ENCODE measurements at places on chromosomes 1 and 21.

DNA sequence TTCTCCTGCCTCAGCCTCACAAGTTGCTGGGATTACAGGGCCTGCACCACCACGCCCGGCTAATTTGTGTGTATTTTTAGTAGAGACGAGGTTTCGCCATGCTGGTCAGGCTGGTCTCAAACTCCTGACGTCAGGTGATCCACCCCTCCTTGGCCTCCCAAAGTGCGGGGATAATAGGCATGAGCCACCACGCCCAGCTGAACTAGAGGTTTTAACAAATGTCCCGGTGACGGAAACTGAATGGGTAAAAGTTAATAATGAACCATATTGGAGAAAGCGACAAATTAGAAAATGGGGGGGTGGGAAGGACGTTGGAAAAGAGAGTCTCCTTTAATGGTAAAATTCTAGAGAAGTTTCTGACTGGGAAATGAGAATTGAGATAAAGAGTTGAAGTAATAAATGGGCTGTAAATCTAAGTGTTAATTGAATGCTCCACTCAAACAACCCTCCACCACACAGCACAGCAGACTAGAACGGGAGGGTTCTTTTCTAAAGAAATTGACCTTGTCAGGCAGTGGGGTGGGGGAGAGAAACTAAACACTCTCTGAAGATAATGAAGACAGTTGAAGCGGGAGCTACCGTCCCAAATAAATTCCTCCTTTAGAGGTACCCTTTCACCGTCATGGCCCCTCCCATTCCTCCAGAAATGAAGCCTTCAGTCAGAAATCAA, 46.9 kb upstream of the PUM1 start:
- no peak for DNase-seq

DNA sequence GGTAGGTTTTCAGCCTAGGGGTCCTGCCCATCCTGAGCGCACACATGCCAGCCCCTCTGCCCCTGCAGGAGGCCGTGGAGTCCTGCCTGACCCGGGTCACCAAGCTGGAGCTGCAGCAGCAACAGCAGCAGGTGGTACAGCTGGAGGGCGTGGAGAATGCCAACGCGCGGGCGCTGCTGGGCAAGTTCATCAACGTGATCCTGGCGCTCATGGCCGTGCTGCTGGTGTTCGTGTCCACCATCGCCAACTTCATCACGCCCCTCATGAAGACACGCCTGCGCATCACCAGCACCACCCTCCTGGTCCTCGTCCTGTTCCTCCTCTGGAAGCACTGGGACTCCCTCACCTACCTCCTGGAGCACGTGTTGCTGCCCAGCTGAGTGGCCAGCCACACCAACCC, 44.0 kb downstream of the TMCC2 start:
- DNase-seq = no peak

DNA sequence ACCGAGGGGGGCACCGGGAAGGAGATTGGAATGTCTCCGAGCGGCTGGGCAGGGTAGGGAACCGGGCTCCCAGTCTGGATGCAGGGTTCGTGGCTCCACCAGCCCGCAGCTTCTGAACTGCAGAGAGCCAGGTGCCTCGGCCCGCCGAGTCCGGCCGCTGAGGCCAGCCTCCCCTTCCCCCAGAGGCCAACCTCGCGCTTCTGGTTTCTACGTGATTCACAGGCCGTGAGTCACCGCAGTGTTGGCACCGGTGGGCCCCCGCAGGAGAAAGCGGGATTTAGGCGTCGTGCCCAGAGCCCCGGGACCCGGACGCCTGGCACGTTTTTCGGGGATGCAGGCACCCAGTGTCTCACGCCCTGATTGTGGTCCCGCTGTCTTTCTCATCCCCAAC, 458 bp downstream of the CRABP2 start:
- DNase-seq = no peak

DNA sequence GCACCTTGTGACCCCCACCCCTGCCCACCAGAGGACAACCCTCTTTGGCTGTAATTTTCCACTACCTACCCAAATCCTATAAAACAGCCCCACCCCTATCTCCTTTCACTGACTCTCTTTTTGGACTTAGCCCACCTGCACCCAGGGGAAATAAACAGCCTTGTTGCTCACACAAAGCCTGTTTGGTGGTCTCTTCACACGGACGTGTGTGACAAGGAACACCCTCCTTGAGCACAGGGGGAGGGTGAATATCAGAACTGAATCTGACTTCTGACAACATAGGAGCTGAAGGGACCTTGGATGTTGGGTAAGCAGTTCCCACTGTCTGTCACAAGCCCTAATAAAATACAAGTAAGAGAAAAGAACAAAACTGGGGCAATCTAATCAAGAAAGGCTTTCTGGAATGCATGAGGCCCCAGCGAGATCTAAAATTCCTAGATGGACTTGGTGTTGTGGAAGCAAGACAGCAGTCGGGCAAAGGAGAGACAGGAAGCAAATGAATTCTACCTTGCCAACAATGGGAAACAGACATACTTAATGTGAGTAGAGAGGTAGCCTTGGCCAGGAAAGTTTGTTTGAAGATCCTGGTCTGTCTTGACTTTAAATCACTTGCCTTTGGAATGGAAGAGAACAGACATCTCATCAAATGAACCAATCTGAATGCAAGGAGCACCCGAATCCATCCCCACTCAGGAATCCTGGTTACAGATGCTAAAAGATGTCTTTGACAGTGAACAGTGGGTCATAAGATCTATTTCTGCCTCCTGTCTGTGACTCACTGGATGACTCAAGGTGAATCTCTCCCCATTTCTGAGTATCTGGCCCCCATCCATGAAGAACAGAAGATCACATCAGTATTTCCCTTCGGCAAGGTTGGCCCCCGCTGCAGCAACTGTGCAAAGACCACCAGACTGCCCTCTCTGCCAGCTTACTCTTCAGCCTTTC, 53.3 kb downstream of the OLFML3 start:
- DNase-seq = no peak

DNA sequence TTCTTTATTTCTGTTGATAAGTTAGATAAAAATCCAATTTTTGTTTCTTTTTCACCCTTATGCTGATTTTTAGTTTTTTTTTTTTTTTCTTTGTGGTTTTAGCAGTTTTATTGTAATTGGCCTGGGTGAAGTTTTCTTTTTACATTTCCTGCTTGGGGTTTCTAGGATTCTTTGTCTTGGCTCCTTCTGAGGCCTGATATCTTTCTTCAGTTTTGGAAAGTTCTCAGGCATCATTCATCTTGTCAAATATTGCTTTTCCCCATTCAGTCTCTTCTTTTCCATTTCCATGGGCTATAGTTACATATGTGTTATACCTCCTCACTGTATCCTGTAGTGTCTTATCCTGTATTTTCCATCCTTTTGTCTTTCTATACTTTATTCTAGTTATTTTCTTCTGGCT, 28.5 kb downstream of the ST6GALNAC3 start:
- DNase-seq = no peak

DNA sequence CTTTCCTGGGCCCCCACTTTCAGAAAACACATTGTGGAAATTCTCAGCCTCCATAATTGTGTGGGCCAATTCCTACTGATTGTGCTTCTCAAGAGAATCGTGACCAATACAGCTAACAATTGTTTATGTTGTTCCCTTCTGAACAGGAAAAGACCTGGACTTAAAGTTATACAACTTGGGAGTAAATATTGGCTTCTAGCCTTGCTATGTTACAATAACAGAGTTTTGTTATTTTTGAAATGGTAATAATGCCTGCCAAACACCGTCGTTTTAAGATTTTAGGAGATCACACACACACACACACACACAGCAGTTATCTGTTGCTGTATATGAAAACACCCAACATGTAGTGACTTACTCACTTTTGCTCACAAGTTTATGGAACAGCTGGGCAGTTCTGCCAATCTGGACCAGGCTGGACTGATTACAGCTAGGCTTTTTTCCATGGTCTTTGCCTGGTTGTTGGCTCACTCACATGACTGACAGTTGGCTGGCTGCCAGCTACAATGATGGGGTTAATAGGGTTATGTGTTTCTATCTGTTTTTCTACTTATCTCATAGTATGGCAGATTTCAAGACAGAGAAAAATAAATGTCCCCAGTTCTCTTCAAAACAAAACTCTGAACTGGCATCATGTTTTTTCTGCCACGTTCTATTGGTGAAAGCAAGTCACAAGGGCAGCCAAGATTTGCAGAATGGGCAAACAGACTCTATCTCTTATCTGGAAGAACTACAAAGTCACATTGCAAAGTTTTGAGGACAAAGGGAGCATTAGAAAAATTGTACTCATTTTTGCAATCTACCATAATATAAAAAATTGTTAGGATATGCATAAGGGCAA, 447.5 kb downstream of the NEGR1 start:
- DNase-seq = no peak

- no peak for DNase-seq
Observed at GRCh38 chr1:230636575-230637148, 5.6 kb upstream of the COG2 start.

DNA sequence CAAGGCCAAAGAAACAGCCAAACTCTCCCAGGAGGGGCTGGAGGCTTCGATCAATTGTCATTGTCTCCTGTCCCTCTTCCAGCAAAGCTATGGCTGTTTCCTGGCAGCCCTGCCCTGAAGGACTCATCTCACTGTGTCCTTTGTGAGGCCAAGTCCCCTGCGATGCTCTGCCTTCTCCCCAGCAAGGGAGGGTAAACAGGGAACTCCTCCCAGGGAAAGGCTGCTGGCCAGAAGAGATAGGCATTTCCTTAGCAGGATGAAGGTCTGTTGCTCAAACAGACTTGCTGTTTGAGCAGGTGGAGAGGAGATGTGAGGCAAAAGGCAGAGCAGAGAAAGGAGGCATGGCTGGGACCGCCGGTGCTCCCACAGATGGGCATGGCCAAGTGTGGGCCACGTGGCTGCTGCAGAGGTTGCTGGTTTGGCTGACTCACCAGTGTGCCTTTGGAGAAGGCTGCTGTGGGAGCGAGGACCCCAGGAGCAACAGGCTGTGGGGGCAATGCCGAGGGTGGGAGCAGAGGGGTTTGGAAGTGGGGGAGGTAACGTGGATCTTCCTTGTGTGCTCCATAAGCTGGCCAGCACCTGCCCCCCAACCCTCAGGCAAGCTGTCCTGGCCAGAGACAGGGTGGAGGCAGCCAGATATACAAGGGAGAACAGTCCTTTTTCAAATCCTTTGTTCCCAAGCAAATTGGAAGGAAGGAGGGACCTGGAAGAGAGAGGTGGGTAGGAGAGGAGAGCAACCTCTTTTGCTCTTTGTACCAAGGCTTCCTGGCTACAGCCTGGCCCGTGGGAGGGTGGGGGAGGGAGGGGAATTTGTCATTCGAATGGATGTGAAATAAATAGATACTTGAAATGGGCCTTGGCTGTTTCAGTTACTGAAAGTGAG, 449.8 kb downstream of the SIPA1L2 start:
- DNase-seq = no peak

DNA sequence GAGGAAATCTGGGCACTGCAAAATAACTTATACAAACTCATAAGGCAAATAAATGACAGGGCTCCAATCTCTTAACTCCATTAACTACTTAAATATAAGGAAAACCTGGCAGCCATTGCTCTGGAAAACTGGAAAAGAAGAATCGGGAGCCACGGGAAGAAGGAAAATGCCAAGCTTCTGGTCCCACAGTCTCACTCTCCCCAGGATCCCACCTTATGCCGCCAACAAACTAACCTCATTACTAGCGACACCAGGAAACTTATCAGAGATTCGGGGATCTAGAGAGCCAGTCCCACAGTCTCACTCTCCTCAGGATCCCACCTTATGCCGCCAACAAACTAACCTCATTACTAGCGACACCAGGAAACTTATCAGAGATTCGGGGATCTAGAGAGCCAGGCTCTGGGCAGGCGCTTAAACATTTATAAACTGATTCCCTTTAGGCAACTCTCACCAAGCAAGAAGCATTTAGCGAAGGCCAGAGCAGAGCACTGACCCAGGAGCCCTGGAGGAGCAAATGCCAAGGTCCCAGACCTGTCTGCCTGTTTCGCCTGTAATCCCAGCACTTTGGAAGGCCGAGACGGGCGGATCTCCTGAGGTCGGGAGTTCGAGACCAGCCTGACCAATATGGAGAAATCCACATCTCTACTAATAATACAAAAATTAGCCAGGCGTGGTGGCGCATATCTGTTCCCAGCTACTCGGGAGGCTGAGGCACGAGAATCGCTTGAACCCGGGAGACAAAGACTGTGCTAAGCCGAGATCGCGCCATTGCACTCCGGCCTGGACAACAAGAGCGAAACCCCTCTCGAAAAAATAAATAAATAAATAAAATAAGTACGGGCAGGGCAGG, 720 bp downstream of the PSMB2 start:
- DNase-seq = no peak

GRCh38 chr1:236185687-236186086, 43.3 kb downstream of the GPR137B start:
- no peak for DNase-seq

DNA sequence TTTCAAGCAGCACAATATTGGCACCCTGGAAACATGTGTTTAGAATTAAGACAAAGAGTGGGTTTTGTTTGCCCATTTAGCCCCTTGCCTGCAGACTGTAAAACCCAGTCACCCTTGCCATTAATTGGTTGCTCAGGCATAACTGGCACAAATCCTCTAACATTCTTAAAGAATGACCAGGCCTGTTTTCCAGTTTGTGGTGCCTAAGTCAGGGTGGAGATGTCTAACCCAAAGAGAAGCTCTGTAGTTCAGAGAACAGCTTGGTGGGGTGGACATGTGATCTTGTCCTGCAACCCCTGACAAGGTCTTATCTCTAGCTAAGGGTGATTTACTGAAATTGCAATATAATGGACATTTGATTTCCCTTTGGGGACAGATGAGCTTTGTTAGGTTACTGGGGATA, 8.8 kb upstream of the ANGPTL7 start:
- DNase-seq = no peak

DNA sequence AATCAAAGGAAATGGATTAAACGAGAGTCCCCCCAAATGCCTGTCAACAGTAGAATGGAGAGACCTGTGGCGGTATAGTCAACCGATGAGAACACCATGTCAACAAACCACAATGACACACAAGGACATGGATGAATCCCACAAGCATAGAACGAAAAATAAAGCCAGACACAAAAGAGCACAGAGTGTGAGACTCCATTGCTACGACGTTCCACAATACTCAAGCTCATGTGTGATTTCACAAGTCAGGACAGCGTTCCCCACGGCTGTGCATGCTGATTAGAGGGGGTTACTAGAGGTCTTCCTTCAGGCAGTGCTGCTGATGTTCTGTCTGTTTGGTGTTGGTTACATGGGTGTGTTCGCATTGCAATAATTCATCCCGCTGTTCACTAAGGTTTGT, 5.8 kb upstream of the PLA2G2D start:
- DNase-seq = no peak
